ENCODE measurements at places on chromosomes 5 and 9. TPM values are rescaled to one million over a fixed set of nuclear protein-coding genes. Genes with fewer than 3 reads are reported as not detected.
A peak's percentile ranks its signal among the peaks of the same experiment; 100 is the strongest.

- peak; percentile 57 for DNase-seq
Measured at GRCh38 chr9:90007516-90008440, 403.0 kb downstream of the GADD45G start.

DNA sequence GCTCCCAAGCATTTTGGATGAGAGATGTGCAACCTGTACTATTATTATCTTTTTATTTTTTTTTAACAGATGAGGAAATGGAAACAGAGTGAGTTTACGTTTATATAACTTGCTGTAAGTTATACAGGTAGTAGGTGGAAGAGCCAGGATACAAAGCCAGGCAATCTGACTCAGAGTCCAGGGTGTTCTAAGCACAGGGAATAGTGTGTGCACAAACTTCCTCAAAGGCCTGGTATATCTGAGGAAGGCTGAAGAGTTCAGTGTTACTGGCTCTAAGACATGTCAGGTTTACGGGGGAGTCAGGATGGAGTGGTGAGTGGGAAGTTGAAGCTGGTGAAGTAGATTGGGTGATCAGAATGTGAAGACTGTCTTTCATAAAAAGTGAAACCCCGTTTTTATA lies 353.6 kb downstream of the KDM4C start:
- DNase-seq, result no peak

- no peak for DNase-seq
Measured at GRCh38 chr9:136742591-136743391, at the start of gene LCN10. TSS of gene LCN10 (minus strand) at chr9:136742940. CDS start at chr9:136742903, 37 bp downstream.

DNA sequence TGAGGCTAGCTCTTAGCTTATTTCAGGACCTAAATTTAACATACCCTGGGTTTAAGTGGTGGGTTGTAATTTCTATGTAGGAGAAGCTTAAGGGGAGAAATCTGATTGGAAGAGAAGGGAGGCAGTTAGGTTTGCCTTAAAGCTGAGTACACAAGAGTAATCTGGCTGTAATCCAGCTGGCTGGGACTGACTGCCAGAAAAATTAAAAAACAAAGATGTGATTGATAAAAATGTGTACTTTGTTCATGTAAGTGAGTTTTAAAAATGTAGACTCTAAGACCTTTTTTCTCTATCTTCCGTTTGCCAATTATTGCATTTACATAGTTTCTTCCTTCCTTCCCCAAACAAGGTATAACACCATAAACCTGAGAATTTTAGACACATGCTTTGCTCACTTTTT lies 17.5 kb upstream of the MSMP start:
- DNase-seq, result peak; percentile 50

The LRRC19 gene
- not detected for total RNA-seq

Data from muscle of leg (tissue), 16 donors.